GM12891 (cell line): ENCODE measurements at places on chromosomes 6 and 20.

GRCh38 chr20:40769677-40770285, 80.7 kb upstream of the MAFB start:
- DNase-seq, result no peak

DNA sequence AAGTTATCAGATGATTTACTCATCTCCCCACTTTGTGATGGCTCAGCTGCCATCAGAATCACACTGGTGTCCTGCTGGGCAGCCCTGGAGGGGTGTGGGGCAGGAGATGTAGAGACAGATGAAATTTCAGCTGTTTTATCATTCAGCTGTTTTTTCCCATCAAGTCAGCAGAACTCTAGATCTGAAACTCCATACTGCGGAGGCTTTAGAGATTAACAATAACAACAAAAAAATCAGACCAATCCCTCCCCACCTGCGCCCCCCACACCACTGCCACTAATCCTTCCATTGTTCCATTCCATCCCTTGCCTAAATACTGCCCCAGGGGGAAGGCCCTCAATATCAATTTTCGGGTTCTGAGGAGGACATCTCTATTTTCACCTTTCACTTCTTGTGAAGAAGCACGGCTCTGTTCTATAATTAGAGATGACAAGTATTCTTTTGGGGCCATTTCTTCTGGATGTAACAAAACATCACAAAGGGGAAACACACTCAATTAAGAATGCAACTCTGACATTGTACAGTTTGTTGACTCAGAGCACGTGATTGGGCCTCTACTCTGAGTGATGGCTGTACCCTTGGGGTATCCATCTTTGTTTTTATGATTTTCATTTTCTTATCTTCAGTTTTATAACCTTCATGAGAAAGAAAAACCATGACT, 396.3 kb downstream of the ZFAND3 start:
- no peak for DNase-seq

DNA sequence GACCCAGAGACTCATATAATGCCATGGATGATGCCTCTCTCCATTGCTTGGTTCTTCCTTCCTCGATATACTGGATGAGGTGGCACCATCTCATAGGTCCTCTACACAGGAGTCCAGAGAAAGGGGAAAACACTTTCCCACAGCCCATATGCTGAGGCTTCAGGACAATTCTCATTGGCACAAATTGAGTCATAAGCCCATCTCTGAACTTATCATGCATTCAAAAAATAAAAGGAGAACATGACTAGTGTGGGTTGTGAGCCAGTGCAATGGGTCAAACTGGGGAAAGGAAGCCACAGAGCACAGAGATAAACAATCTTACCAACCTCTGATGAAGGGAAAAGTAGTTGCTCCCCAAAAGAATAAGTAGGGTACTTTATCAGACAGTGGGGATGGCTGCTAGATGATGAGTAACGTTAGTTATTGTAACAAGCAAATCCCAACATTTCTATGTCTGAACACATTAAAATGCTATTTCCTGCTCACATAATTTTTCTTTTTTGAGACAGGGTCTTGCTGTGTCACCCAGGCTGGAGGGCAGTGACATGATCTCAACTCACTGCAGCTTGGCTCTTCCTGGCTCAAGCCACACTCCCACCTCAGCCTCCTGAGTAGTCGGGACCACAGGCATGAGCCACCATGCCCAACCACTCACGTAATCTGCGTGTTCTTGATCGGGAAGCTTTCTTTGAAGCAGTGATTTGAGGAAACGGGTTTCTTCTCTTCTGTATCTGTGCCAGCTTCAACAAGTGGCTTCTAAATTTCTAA, 27.0 kb downstream of the SOD2 start:
- no peak for DNase-seq

GRCh38 chr20:20712004-20712473, 405 bp downstream of the RALGAPA2 start:
- DNase-seq, result no peak

GRCh38 chr6:137736911-137737310, 130.1 kb upstream of the TNFAIP3 start:
- no peak for DNase-seq

GRCh38 chr6:22444330-22444729, 125.0 kb upstream of the HDGFL1 start:
- DNase-seq, result no peak

DNA sequence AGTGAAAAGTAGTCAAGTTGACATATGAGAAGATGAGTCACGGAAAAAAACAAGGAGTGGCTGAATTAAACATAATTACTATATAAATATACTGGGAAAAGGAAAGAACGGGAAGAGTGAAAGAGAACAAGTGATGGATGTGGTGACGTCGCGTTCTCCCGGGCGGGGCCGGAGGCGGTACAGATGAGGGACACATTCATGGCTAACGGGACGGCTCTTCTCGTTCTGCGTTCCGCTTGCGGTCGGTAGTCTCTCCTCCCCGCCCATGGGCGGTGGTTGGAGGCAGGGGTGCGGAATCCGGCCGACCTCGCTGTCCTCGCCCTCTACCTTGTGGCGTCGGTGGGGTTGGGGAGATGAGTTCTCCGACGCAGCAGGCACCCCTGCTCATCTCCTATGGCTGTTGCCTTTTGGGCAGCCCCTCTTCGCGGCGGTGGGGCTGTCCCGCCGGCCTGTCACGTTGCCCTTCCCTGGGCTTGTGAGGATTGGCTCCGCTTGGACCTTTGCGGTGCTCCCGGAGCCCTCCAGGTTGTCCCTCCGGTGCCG, 22.5 kb downstream of the HLA-G start:
- DNase-seq, result no peak

- no peak for DNase-seq
Measured at GRCh38 chr20:1964061-1964460, 29.8 kb downstream of the PDYN start.

- DNase-seq, result no peak
Measured at GRCh38 chr20:33827634-33828325, 16.6 kb downstream of the CHMP4B start.

DNA sequence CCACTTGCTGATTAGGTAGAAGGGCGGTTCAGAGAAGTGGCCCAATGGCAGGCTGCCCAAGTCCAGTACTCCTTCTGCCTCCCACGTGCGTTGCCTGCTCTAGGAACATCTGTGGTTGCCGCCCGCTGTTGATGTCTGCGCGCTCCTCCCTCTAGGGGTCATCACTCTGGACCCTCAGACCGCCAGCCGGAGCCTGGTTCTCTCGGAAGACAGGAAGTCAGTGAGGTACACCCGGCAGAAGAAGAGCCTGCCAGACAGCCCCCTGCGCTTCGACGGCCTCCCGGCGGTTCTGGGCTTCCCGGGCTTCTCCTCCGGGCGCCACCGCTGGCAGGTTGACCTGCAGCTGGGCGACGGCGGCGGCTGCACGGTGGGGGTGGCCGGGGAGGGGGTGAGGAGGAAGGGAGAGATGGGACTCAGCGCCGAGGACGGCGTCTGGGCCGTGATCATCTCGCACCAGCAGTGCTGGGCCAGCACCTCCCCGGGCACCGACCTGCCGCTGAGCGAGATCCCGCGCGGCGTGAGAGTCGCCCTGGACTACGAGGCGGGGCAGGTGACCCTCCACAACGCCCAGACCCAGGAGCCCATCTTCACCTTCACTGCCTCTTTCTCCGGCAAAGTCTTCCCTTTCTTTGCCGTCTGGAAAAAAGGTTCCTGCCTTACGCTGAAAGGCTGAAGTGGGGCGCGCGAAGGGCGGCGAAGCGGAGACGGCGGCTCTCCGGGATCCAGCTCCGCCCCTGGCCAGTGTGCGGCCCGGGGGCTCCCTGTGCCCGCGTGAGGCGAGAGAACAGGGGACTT, 8.5 kb downstream of the TRIM15 start:
- DNase-seq, result no peak

- DNase-seq, result no peak
Measured at GRCh38 chr6:5994999-5995657, 11.6 kb downstream of the NRN1 start.

- no peak for DNase-seq
Measured at GRCh38 chr20:17678295-17678694, 3.7 kb downstream of the RRBP1 start.
